ENCODE measurements at places on chromosomes 5 and 9. TPM values are rescaled to one million over a fixed set of nuclear protein-coding genes. Genes with fewer than 3 reads are reported as not detected.

KLF9 gene
- total RNA-seq: 65.2 TPM

ZSWIM6 gene
- total RNA-seq: 3.8 TPM

PRUNE2 gene
- total RNA-seq: 12.7 TPM

GABBR2 gene
- total RNA-seq: not detected

SLC34A3 gene
- not detected for total RNA-seq

MEGF10 gene
- total RNA-seq: 0.05 TPM

NR2F1 gene
- 43.0 TPM for total RNA-seq

MORN5 gene
- not detected for total RNA-seq

SEMA4D gene
- total RNA-seq: 0.10 TPM

OR13C2 gene
- not detected for total RNA-seq

RANBP17 gene
- total RNA-seq: 2.9 TPM

PCDHB8 gene
- total RNA-seq: 1.1 TPM

GPR151 gene
- total RNA-seq: not detected

CDHR2 gene
- total RNA-seq: not detected

ERMP1 gene
- 8.1 TPM for total RNA-seq

C5 gene
- total RNA-seq: 3.9 TPM

ANKRD18B gene
- not detected for total RNA-seq

WNK2 gene
- not detected for total RNA-seq

TIGD6 gene
- 5.9 TPM for total RNA-seq

SLC25A2 gene
- not detected for total RNA-seq

PCDHB9 gene
- 0.56 TPM for total RNA-seq

MYORG gene
- total RNA-seq: 4.8 TPM

SCGB3A2 gene
- not detected for total RNA-seq

PTGR1 gene
- total RNA-seq: 111 TPM

OBP2B gene
- not detected for total RNA-seq

PCDHA1 gene
- total RNA-seq: not detected

Data from cardiac ventricle fibroblast (primary cell).